Fibroblast of lung (primary cell): ENCODE measurements at places on chromosomes 6 and 20. TPM values are rescaled to one million over a fixed set of nuclear protein-coding genes. Genes with fewer than 3 reads are reported as not detected.
A peak's percentile ranks its signal among the peaks of the same experiment; 100 is the strongest.

- H3K4me3 ChIP-seq = no peak overlapping the region
- no peak overlapping the region for H3K27ac ChIP-seq
- no peak for DNase-seq
- H3K27me3 ChIP-seq = peaks cover 90% of the 10 kb centered on the region
These were observed 2.7 kb downstream of the SLC32A1 start for GRCh38 chr20:38726804-38727606.

- no peaks in the 10 kb centered on the region for H3K36me3 ChIP-seq
- H3K27me3 ChIP-seq = no peaks in the 10 kb centered on the region
- no peak overlapping the region for H3K27ac ChIP-seq
- H3K4me1 ChIP-seq = no peaks in the 10 kb centered on the region
These were observed 35.6 kb upstream of the HIVEP1 start for GRCh38 chr6:11976489-11976888.

DNA sequence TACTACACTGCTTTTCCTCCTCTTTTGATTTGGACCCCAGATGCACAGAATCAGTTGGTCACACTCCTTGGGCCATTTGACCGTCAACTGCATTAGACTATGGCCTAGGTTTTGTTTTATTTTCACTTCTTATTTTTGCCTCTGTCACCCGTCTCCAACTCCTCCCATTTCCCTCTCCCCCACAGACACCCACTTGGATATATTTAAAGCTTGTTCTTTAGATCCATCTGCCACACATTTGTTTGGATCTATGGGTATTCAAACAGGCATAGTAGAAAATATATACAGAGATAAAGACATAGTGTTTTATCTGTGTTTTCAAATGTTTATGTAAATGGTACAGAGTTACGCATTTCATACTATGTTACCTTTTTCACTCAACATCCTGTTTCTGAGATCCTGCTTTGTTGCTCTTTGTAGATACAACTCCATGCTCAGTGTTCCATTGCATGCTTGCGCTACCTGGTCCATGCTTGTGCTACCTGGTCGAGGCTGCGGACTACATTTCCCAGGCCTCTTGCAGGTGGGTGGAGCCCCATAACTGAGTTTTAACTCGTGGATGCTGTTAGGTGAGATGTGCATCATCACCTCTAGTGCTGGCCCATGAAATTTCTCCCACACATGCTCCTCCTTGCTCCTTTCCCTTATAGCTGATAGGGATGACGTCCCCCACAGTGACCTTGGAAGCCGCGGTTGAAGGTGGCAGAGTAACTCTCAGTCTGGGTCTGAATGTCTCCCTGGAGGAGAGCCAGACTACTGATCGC lies 11.5 kb upstream of the PREX1 start:
- no peaks in the 10 kb centered on the region for H3K36me3 ChIP-seq
- no peak overlapping the region for H3K27ac ChIP-seq
- H3K4me1 ChIP-seq = peaks cover 6% of the 10 kb centered on the region
- H3K27me3 ChIP-seq = no peaks in the 10 kb centered on the region
- H3K4me3 ChIP-seq = no peak overlapping the region

GRCh38 chr20:37223053-37223452 lies 38.6 kb downstream of the GHRH start:
- peaks cover 14% of the 10 kb centered on the region for H3K36me3 ChIP-seq
- H3K27ac ChIP-seq = peak overlapping the region; percentile 15
- peak; percentile 73 for DNase-seq
- no peaks in the 10 kb centered on the region for H3K27me3 ChIP-seq

DNA sequence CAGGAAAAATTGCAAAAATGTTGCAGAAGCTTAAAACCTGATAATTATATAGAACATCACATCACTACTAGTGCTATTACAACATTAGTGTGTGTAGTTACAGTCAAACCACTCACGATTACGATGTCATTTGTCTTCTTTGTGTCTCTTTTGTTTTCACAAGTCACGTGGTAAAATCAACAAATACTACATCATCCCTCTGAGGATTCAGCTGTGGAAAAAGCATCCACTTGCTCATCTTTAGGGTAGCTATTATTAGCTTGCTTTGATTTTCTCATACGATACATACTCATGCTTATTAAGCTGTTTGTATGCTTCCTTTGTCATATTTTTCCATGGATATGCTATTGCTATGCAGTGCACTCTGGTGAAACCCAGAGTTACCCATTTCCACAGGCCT lies 22.2 kb upstream of the ATXN1 start:
- H3K27me3 ChIP-seq = no peaks in the 10 kb centered on the region
- H3K4me3 ChIP-seq = no peak overlapping the region
- no peaks in the 10 kb centered on the region for H3K4me1 ChIP-seq

DNA sequence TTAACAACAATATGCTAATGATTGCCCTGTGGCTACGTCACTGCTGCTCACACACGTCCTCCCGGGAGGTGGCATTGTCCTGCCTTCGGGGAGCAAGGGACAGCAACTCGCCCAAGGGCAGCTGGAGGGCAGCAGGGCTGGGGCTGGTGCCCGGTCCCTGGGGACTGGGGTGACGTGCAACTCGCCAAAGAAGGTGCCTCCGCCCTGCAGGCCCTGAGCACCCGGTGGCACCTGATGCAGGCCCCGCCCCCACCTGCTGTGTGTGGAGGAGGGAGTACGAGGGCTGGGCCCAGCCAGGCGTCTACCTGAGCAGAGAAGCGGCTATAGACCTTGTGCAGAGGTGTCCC lies 64.8 kb upstream of the SLCO4A1 start:
- H3K36me3 ChIP-seq = no peaks in the 10 kb centered on the region
- H3K4me3 ChIP-seq = no peak overlapping the region
- no peaks in the 10 kb centered on the region for H3K4me1 ChIP-seq
- H3K27ac ChIP-seq = no peak overlapping the region
- DNase-seq = no peak

- H3K27ac ChIP-seq = no peak overlapping the region
- H3K4me1 ChIP-seq = no peaks in the 10 kb centered on the region
- DNase-seq = no peak
- H3K4me3 ChIP-seq = no peak overlapping the region
- H3K27me3 ChIP-seq = no peaks in the 10 kb centered on the region
- no peaks in the 10 kb centered on the region for H3K36me3 ChIP-seq
These were observed 16.0 kb upstream of the FBXO30 start for GRCh38 chr6:145830612-145831011.

GRCh38 chr6:26195924-26196845 lies 109.0 kb downstream of the HFE start:
- DNase-seq = no peak
- peaks cover 4% of the 10 kb centered on the region for H3K4me1 ChIP-seq
- no peaks in the 10 kb centered on the region for H3K27me3 ChIP-seq
- peak overlapping the region; percentile 86 for H3K27ac ChIP-seq
- H3K36me3 ChIP-seq = no peaks in the 10 kb centered on the region

DNA sequence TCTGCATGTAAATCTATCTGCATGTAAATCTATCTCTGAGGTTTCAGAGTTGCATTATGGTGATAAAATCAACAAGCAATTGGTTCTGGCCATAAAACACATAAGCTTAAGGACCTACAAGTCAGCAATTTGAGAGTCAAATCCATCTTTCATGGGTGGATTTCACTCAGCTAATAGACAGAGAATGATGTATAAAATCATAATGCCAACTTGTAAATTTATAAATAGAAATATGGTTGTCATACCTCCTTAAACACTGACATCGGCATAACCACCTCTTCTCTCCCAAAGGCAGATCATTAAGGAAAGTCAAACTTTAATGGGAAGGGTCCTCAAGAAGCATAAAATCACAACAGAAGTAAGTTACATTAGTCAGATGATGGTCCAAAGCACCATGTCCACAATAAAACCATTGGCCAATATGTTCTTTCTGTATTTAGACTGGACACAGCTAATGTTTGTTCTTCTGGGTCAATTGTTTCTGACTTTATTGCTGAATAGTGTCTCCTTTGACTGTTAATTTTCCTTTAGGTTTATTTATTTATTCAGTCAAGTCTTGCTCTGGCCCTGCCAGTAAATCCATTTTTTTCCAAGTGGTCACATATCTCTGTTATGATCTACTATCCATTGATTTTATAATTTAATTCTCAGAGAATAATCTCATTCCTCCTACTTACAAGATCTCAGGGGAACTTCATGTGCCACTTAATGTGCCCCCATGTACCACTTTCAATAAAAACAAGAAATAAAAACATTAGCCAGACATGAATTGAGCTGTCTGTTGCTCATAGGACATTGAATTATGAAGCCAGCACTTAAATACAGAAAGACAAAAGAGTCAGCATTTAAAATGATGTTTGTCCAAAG lies 382.9 kb upstream of the IRAK1BP1 start:
- H3K27me3 ChIP-seq = no peaks in the 10 kb centered on the region
- no peak overlapping the region for H3K4me3 ChIP-seq
- no peak overlapping the region for H3K27ac ChIP-seq
- H3K4me1 ChIP-seq = no peaks in the 10 kb centered on the region
- no peaks in the 10 kb centered on the region for H3K36me3 ChIP-seq

- no peaks in the 10 kb centered on the region for H3K36me3 ChIP-seq
- H3K27me3 ChIP-seq = peaks cover 14% of the 10 kb centered on the region
- H3K27ac ChIP-seq = no peak overlapping the region
- no peak overlapping the region for H3K4me3 ChIP-seq
- no peaks in the 10 kb centered on the region for H3K4me1 ChIP-seq
These were observed 10.7 kb upstream of the CLPSL2 start for GRCh38 chr6:35765739-35766138.

GRCh38 chr6:137944793-137945498 lies 77.9 kb downstream of the TNFAIP3 start:
- no peak overlapping the region for H3K4me3 ChIP-seq
- H3K27me3 ChIP-seq = no peaks in the 10 kb centered on the region
- H3K36me3 ChIP-seq = no peaks in the 10 kb centered on the region
- H3K4me1 ChIP-seq = no peaks in the 10 kb centered on the region

GRCh38 chr6:13496513-13497190 lies 9.3 kb upstream of the GFOD1 start:
- no peaks in the 10 kb centered on the region for H3K36me3 ChIP-seq
- no peak overlapping the region for H3K4me3 ChIP-seq
- H3K27ac ChIP-seq = no peak overlapping the region
- DNase-seq = peak; percentile 27

DNA sequence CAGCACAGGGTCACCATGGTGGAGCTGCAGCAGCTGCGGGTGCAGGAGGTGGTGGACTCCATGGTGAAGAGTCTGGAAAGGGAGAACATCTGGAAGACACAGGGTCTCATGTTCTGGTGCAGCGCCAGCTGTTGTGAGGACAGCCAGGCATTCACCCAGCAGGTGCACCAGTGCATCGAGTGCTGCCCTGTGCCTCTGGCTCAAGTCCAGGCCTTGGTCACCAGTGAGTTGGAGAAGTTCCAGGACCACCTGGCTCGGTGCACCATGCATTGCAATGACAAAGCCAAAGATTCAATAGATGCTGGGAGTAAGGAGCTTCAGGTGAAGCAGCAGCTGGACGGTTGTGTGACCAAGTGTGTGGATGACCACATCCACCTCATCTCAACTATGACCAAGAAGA lies 22.9 kb upstream of the RIPK1 start:
- no peak overlapping the region for H3K4me3 ChIP-seq
- H3K27ac ChIP-seq = no peak overlapping the region
- H3K36me3 ChIP-seq = no peaks in the 10 kb centered on the region
- H3K27me3 ChIP-seq = peaks cover 2% of the 10 kb centered on the region
- no peaks in the 10 kb centered on the region for H3K4me1 ChIP-seq

GRCh38 chr20:37366743-37367142 lies 20.8 kb downstream of the SRC start:
- H3K27me3 ChIP-seq = no peaks in the 10 kb centered on the region
- H3K4me1 ChIP-seq = no peaks in the 10 kb centered on the region
- H3K36me3 ChIP-seq = no peaks in the 10 kb centered on the region
- H3K27ac ChIP-seq = no peak overlapping the region

GRCh38 chr20:19827818-19828217 lies 69.8 kb downstream of the RIN2 start:
- H3K27ac ChIP-seq = no peak overlapping the region
- H3K4me3 ChIP-seq = no peak overlapping the region
- H3K36me3 ChIP-seq = no peaks in the 10 kb centered on the region
- no peaks in the 10 kb centered on the region for H3K4me1 ChIP-seq
- no peak for DNase-seq
- no peaks in the 10 kb centered on the region for H3K27me3 ChIP-seq

DNA sequence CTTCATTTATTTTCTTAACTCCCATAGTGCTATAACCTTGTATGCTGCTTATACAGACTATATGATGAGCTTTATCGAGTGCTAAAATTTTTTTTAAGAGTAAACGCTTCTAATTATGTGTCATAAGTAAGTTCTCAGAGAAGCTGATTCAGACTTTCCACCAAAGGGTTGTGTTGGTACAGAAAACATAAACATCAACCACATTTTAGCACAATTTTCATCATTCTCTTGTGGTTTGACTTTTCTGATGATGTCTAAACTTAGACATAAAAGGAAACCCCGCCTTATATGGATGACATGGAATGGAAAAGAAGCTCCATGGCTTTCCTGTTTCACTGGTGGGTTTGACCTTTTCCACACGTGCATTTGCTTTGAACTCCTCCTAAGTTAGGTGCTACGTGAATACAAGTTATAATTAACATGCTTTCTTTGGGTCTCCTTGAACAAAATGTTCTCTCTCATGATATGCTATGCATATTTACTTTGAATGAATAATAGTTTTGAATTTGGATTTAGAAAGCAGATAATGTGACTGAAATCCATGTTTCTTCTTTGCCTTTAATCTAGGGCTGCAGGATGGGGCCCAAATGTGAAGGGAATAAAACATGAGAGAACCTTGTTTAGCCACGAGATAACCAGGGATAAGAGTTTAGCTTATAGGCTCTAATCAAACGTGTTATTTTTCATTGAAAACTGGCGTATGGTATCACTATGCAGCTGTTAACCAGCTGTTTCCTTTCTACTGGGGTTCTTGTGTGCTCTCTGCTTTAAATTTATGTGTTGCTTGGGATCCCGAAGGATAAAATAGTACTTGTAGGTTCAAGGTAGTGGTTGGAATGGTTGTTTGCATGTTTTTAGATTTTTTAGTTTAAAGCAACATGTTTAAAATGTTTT lies 127.1 kb upstream of the AHI1 start:
- no peaks in the 10 kb centered on the region for H3K36me3 ChIP-seq
- no peak overlapping the region for H3K27ac ChIP-seq
- H3K4me1 ChIP-seq = no peaks in the 10 kb centered on the region
- no peak overlapping the region for H3K4me3 ChIP-seq
- no peaks in the 10 kb centered on the region for H3K27me3 ChIP-seq
- DNase-seq = peak; percentile 5

DNA sequence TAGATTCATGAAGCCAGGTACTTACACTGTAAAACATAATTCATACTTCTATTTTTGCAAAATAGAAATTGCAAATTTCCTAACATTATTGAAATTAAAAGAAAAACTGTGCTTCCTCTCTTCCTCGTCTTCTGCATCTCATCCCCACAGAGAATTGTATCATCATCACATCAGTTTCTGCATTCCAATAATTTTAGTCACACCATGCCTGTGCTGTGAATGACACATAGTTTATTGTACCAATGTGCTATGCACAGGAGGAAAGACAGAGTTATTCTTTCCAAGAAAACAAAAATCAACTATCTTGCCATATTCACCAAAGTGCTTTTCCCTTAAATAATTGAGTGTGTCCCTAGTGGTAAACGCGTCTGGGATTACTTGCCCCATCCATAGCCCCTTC lies 38.1 kb upstream of the FAM135A start:
- H3K27me3 ChIP-seq = no peaks in the 10 kb centered on the region
- no peaks in the 10 kb centered on the region for H3K36me3 ChIP-seq
- peak; percentile 8 for DNase-seq
- no peak overlapping the region for H3K4me3 ChIP-seq

HEY2 gene
- total RNA-seq = not detected in 2 replicates

PTPRA gene
- 22.3 and 27.9 TPM in 2 replicates for total RNA-seq

RPP21 gene
- total RNA-seq = 30.2 and 34.7 TPM in 2 replicates

GTSF1L gene
- not detected in 2 replicates for total RNA-seq

KCNK16 gene
- not detected in 2 replicates for total RNA-seq

BANF2 gene
- not detected in 2 replicates for total RNA-seq
